ENCODE measurements at places on chromosomes 3 and 15. TPM values are rescaled to one million over a fixed set of nuclear protein-coding genes. Genes with fewer than 3 reads are reported as not detected.

The CD200 gene
- 4.6 TPM for total RNA-seq

The PIERCE2 gene
- total RNA-seq: 5.9 TPM

The TGM5 gene
- not detected for total RNA-seq

The ZNF80 gene
- total RNA-seq: not detected

The PLCH1 gene
- total RNA-seq: 14.2 TPM

The SI gene
- not detected for total RNA-seq

DNA sequence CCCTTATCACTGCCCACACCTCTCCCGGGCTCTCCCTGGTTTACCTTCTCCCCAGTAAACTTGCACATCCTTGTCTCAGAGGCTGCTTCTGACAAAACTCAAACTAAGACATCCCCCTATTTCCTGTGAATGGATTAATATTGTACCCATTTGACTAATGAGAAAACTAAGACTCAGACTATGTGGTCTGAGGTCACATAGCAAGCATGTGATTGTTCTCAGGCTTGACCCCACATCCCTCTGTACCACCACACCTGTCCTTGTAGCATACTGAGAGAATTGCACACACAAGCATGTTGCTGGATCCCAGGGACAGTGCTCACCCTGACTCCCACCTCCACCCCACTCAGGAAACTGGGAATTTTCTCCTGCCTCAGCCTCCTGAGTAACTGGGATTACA, 90.7 kb upstream of the HES1 start:
- no peaks in the 10 kb centered on the region for H3K27me3 ChIP-seq
- H3K27ac ChIP-seq: no peak overlapping the region
- H3K4me3 ChIP-seq: no peak overlapping the region
- H3K36me3 ChIP-seq: no peaks in the 10 kb centered on the region

DNA sequence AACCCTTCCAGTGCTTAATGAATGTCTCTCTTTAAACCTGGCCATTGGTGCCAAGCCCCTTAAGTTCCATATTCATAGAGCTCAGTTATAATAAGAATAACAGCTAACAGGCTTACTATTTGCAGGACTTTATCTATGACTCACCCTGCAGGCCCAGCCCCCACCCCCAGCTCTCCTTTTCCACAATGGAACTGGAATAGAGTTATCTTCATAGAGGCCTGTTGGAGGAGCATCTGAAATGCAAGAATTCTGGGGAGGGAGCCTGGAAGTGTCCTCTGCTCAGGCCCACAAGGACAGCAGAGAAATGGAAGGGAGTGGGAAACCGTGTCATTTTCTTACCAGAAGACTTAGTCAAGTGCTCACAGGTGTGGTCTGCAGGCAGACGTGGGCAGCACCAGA, 52.8 kb downstream of the SEMA5B start:
- H3K27me3 ChIP-seq: no peaks in the 10 kb centered on the region
- no peak overlapping the region for H3K4me3 ChIP-seq
- H3K4me1 ChIP-seq: peaks cover 36% of the 10 kb centered on the region
- H3K27ac ChIP-seq: no peak overlapping the region

- H3K27me3 ChIP-seq: no peaks in the 10 kb centered on the region
- H3K36me3 ChIP-seq: no peaks in the 10 kb centered on the region
- H3K27ac ChIP-seq: no peak overlapping the region
- H3K4me1 ChIP-seq: peaks cover 10% of the 10 kb centered on the region
- no peak for DNase-seq
Observed at GRCh38 chr3:133991637-133992036, 38.1 kb downstream of the SLCO2A1 start.

GRCh38 chr3:152048831-152049230, 175.4 kb downstream of the SUCNR1 start:
- H3K27ac ChIP-seq: no peak overlapping the region
- no peaks in the 10 kb centered on the region for H3K36me3 ChIP-seq
- H3K4me1 ChIP-seq: peaks cover 1% of the 10 kb centered on the region
- H3K27me3 ChIP-seq: no peaks in the 10 kb centered on the region
- no peak overlapping the region for H3K4me3 ChIP-seq

GRCh38 chr3:54131026-54131605, 8.8 kb downstream of the CACNA2D3 start:
- H3K4me3 ChIP-seq: no peak overlapping the region
- H3K27me3 ChIP-seq: peaks cover 13% of the 10 kb centered on the region
- DNase-seq: no peak
- H3K36me3 ChIP-seq: no peaks in the 10 kb centered on the region
- no peak overlapping the region for H3K27ac ChIP-seq

DNA sequence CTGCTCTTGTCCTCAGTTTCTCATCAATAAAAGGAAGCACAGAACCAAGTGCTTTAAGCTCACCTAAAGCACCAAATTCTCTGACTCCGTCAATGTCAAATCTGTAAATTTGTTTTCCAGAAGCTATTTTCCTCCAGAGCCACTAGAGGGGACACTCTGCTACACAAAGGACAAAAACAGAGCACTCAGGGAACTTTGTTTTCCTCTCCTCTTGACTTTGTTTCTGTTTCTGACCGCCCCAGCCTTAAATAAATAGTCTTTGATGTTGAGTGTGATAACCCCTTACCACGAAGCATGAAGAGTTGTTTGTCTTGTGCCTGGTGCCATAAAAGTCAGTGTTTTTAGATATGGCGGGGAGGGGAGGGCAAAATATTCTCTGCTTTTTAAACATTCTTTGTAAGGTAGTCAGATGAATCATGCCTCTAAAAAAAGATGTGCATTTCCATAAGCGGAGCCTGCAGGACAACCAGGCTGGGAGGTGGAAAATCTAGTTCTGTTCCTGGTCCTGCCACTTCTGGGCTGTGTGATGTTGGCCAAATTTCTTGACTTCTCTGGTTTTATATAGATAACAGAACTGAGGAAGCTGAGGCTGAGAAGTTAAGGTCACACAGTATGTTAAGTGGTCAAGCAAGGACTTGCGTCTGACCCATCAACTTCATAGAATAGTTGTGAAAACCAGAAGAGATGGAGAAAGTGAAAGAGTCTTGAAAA, 7.3 kb upstream of the ZBTB38 start:
- H3K4me3 ChIP-seq: no peak overlapping the region
- no peaks in the 10 kb centered on the region for H3K27me3 ChIP-seq
- peak overlapping the region; percentile 61 for H3K27ac ChIP-seq
- H3K36me3 ChIP-seq: no peaks in the 10 kb centered on the region
- peaks cover 7% of the 10 kb centered on the region for H3K4me1 ChIP-seq

DNA sequence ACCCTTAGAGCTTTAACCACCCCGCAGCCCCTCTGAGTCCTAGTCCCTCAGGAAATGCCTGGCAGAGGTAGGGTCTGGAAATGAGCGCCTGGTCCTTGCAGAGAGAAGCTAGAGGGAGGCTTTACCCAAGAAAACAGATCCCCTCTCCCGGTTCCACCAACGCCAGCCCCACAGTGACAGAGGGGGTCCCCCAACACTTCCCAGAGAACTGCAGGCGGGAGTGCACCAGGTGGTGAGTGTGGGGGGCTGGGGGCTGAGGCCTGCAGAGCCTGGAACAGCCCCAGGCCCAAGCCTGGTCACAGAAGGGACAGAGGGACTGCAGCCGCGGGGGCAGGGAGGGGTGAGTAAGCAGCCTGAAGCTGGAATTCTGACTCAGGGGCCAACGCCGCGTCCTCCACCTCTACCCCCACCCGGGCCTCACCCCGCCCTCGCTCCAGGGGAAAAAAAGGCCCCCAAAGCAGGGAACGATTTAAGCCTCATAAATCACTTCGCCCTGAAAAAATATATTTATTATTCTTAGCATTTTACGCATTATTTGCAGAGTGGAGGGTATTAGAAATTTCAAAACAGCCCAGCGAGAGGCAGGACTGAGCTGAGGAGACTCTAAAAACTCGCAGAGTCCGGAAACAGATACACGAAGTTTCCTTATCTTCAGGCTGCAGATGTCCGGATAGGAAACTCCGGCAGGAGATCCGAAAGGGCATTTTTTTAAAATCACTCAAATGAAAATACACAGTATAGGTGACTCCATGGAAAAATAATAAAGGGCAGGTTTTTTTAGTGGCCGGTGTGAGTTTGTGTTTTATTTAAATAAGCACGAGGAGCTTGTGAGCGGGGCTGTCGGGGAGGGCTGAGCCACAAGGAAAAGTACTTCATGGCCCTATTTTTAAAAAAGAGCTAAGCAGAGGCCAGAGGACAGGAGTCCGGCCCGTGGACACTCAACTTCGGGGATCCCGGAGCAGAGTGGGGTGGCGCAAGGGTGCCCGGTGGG, 10.0 kb downstream of the GATA2 start:
- H3K27ac ChIP-seq: peak overlapping the region; percentile 68
- peak; percentile 79 for DNase-seq
- H3K4me1 ChIP-seq: no peaks in the 10 kb centered on the region
- no peak overlapping the region for H3K4me3 ChIP-seq
- H3K36me3 ChIP-seq: no peaks in the 10 kb centered on the region

Data from lung (tissue), 17 donors.